Esophagus muscularis mucosa (tissue), 4 donors: ENCODE measurements at places on chromosomes 13 and 19. TPM values are rescaled to one million over a fixed set of nuclear protein-coding genes. Genes with fewer than 3 reads are reported as not detected.

GRCh38 chr13:94412870-94413597, 66.4 kb downstream of the DCT start:
- H3K27me3 ChIP-seq: no peaks in the 10 kb centered on the region
- H3K4me3 ChIP-seq: no peak overlapping the region
- H3K4me1 ChIP-seq: peaks cover 4% of the 10 kb centered on the region

- peaks cover 49% of the 10 kb centered on the region for H3K4me1 ChIP-seq
- H3K27ac ChIP-seq: peak overlapping the region; percentile 82
- H3K27me3 ChIP-seq: no peaks in the 10 kb centered on the region
Measured at GRCh38 chr13:26983543-26984320, 187.9 kb downstream of the USP12 start.

- DNase-seq: peak; percentile 93
- no peaks in the 10 kb centered on the region for H3K36me3 ChIP-seq
- peaks cover 15% of the 10 kb centered on the region for H3K27me3 ChIP-seq
- H3K4me3 ChIP-seq: peak overlapping the region; percentile 39
- H3K4me1 ChIP-seq: peaks cover 34% of the 10 kb centered on the region
- H3K27ac ChIP-seq: peak overlapping the region; percentile 40
Measured at GRCh38 chr19:50427997-50428425, 4.7 kb upstream of the MYBPC2 start.

The ZNF600 gene
- 4.8 TPM for total RNA-seq

GRCh38 chr13:44331912-44332851, 41.4 kb upstream of the SERP2 start:
- H3K4me1 ChIP-seq: peaks cover 17% of the 10 kb centered on the region
- peak; percentile 92 for DNase-seq
- no peaks in the 10 kb centered on the region for H3K36me3 ChIP-seq
- peak overlapping the region; percentile 59 for H3K27ac ChIP-seq
- H3K4me3 ChIP-seq: no peak overlapping the region

The HSD17B14 gene
- total RNA-seq: 7.8 TPM

- DNase-seq: no peak
- no peaks in the 10 kb centered on the region for H3K36me3 ChIP-seq
- no peaks in the 10 kb centered on the region for H3K27me3 ChIP-seq
- H3K4me1 ChIP-seq: no peaks in the 10 kb centered on the region
Measured at GRCh38 chr13:24127116-24127631, 33.3 kb upstream of the SPATA13 start.

- H3K27me3 ChIP-seq: no peaks in the 10 kb centered on the region
- peak; percentile 84 for DNase-seq
- H3K27ac ChIP-seq: no peak overlapping the region
- H3K4me1 ChIP-seq: no peaks in the 10 kb centered on the region
- H3K4me3 ChIP-seq: no peak overlapping the region
Measured at GRCh38 chr13:111344471-111345191, 24.2 kb downstream of the TEX29 start.

- DNase-seq: no peak
- H3K4me3 ChIP-seq: no peak overlapping the region
- H3K36me3 ChIP-seq: no peaks in the 10 kb centered on the region
- H3K27me3 ChIP-seq: no peaks in the 10 kb centered on the region
Measured at GRCh38 chr13:95155504-95155903, 145.7 kb downstream of the ABCC4 start.

DNA sequence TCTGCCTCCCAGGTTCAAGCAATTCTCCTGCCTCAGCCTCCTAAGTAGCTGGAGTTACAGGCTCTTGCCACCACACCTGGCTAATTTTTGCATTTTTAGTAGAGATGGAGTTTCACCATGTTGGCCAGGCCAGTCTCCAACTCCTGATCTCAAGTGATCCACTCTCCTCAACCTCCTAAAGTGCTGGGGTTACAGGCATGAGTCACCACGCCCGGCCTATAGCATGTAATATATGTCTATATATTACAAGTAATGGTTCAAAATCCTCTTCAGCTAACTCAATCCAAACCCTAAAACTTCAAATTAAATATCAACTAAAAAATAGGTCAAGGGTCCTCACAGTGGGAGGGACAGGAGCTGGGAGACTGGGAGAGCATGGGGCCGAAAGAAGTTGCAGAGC, 28.0 kb downstream of the FPR3 start:
- H3K27ac ChIP-seq: no peak overlapping the region
- no peaks in the 10 kb centered on the region for H3K27me3 ChIP-seq
- H3K36me3 ChIP-seq: no peaks in the 10 kb centered on the region
- DNase-seq: no peak
- H3K4me1 ChIP-seq: no peaks in the 10 kb centered on the region

- DNase-seq: peak; percentile 37
- no peak overlapping the region for H3K27ac ChIP-seq
- no peaks in the 10 kb centered on the region for H3K36me3 ChIP-seq
- no peaks in the 10 kb centered on the region for H3K27me3 ChIP-seq
- H3K4me3 ChIP-seq: no peak overlapping the region
- H3K4me1 ChIP-seq: peaks cover 3% of the 10 kb centered on the region
Measured at GRCh38 chr19:57655443-57655842, 13.3 kb upstream of the ZSCAN4 start.

DNA sequence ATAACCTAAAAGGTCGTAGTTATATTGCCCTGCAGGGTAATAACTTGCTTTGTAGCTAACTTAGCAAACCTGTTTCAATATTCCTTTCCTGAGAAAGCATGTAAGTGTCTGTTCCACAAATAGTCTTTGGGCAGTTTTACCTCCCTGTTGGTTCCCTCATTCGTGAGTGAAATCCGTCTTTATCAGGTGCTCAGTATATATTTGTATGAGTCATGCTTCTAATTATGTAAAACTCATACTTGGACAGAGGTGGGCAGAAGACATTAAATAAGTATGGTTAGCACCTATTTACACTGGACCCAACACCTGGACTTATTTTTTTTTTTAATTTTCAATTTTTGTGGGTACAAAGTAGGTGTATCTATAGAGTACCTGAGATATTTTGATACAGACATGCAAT, 44.9 kb upstream of the MEDAG start:
- H3K4me3 ChIP-seq: no peak overlapping the region
- H3K36me3 ChIP-seq: no peaks in the 10 kb centered on the region
- H3K4me1 ChIP-seq: peaks cover 23% of the 10 kb centered on the region
- DNase-seq: no peak
- no peaks in the 10 kb centered on the region for H3K27me3 ChIP-seq
- H3K27ac ChIP-seq: no peak overlapping the region

The RNF6 gene
- total RNA-seq: 17.0 TPM

The KLK2 gene
- not detected for total RNA-seq

GRCh38 chr19:32373585-32374295, 28.3 kb downstream of the ZNF507 start:
- peaks cover 18% of the 10 kb centered on the region for H3K4me1 ChIP-seq
- H3K27ac ChIP-seq: peak overlapping the region; percentile 52
- no peak overlapping the region for H3K4me3 ChIP-seq
- no peaks in the 10 kb centered on the region for H3K27me3 ChIP-seq

The PRSS57 gene
- not detected for total RNA-seq

DNA sequence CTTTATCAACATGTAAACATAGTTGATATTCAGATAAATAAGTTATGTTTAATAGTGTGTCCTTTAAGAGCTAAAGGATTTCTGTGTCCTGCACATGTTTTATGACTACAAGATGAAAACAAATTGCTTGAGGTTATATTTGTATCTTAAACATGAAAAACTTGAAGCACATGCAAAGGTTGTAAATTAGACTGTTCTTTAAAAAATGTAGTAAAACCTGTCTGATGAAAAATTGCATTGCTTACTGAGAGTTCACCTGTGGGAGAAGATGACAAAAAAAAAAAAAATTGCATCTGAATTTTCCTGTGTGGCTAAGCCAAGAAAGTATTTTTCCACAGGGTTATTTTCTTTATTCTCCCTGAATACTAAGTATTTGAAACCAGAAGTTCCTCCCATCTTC, 25.7 kb upstream of the LMO7 start:
- no peaks in the 10 kb centered on the region for H3K4me1 ChIP-seq
- no peak overlapping the region for H3K4me3 ChIP-seq
- H3K27me3 ChIP-seq: no peaks in the 10 kb centered on the region
- no peaks in the 10 kb centered on the region for H3K36me3 ChIP-seq
- no peak overlapping the region for H3K27ac ChIP-seq

The ZNF264 gene
- 66.7 TPM for total RNA-seq

DNA sequence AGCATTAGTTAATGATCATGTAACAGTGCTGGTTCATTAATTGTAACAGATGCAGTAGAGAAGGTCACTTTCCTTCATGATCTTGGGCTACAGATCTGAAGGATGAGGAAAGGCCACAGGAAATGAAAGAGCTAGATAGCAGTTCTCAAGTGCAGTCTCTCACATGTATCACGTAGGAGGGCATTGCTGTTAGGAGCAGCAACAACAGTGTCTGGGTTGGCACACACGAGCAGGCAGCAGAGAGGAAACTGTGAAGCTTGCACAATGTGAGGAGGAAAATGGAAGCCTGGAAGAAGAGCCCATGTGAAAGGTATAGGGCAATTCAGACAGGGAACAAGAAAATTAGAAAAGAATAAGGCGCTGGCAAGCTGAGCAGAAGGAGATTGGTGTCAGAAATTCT, 1741.5 kb downstream of the PCDH9 start:
- no peak for DNase-seq
- no peaks in the 10 kb centered on the region for H3K36me3 ChIP-seq
- no peak overlapping the region for H3K27ac ChIP-seq
- H3K4me1 ChIP-seq: no peaks in the 10 kb centered on the region
- H3K4me3 ChIP-seq: no peak overlapping the region

- no peak for DNase-seq
- H3K27ac ChIP-seq: no peak overlapping the region
- H3K4me1 ChIP-seq: no peaks in the 10 kb centered on the region
- H3K27me3 ChIP-seq: no peaks in the 10 kb centered on the region
- H3K4me3 ChIP-seq: no peak overlapping the region
- H3K36me3 ChIP-seq: no peaks in the 10 kb centered on the region
Measured at GRCh38 chr13:62626771-62627170, 1211.1 kb upstream of the PCDH20 start.

- no peak overlapping the region for H3K27ac ChIP-seq
- H3K36me3 ChIP-seq: no peaks in the 10 kb centered on the region
- no peak for DNase-seq
- no peak overlapping the region for H3K4me3 ChIP-seq
- peaks cover 7% of the 10 kb centered on the region for H3K4me1 ChIP-seq
- H3K27me3 ChIP-seq: no peaks in the 10 kb centered on the region
Measured at GRCh38 chr13:32002873-32003272, 28.7 kb upstream of the FRY start.

The DKKL1 gene
- 0.83 TPM for total RNA-seq

- H3K4me3 ChIP-seq: no peak overlapping the region
- H3K4me1 ChIP-seq: peaks cover 16% of the 10 kb centered on the region
- H3K27me3 ChIP-seq: no peaks in the 10 kb centered on the region
- no peaks in the 10 kb centered on the region for H3K36me3 ChIP-seq
Measured at GRCh38 chr13:32009362-32009761, 22.2 kb upstream of the FRY start.

The IRGC gene
- total RNA-seq: not detected

DNA sequence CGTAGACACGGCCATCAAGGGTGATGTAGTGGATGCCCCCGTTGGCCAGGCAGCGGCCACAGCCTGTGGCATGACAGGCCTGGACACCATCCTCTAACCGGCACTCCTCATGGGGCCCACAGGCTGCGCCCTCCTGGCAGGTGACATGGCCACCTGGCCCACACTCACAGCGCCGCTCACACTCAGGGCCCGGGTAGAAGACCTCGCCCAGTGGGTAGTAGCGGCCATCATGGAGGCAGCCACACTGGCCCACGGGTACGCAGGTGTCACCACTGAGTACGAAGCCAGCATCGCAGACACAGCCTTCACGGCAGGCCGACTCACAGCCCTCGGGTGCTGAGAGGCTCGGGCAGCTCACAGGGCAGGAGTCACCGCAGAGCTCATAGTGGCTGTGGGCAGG, 27.2 kb upstream of the FBL start:
- H3K27ac ChIP-seq: no peak overlapping the region
- H3K27me3 ChIP-seq: no peaks in the 10 kb centered on the region
- no peaks in the 10 kb centered on the region for H3K4me1 ChIP-seq
- no peak for DNase-seq
- no peak overlapping the region for H3K4me3 ChIP-seq

DNA sequence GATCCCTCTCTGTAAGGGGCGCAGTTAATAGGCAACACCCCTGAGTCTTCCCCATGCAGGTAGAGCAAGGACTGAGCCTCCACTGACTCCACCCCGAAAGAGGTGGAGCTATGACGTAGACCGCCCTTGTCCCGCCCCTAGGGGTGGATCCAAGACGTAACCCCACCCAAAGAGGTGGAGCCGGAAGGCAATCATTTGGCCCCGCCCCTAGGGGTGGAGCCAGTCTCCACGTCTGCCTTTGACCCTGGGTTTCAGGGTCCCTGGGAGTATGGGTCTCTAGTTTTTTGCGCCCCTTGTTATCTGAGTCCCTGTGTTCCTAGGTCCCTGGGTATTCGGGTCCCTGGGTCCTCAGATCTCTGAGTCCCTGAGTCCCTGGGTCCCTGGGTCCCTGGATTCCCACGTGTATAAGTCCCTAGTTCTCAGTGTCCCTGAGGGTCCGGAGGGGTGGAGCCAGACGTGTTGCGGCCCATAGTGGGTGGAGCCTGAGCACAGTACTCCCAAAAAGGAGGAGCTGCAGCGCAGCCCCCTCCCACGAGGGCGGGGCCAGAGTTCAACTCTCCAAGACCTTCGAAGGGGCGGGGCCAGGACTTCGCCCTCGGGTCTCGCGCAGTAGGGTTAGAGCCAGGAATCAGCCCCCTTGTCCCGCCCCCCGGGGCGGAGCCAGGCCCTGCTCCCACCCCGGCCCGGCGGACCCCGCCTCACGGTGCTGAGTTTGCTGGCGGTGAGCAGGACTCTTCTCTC, 5.3 kb downstream of the DENND1C start:
- H3K4me3 ChIP-seq: peak overlapping the region; percentile 49
- H3K27me3 ChIP-seq: peaks cover 31% of the 10 kb centered on the region
- no peak for DNase-seq
- no peaks in the 10 kb centered on the region for H3K36me3 ChIP-seq

The RFPL4AL1 gene
- total RNA-seq: not detected

GRCh38 chr13:99311137-99311536, 3.9 kb upstream of the GPR183 start:
- no peak overlapping the region for H3K4me3 ChIP-seq
- DNase-seq: no peak
- H3K27ac ChIP-seq: peak overlapping the region; percentile 59
- no peaks in the 10 kb centered on the region for H3K27me3 ChIP-seq
- peaks cover 57% of the 10 kb centered on the region for H3K4me1 ChIP-seq

- no peaks in the 10 kb centered on the region for H3K36me3 ChIP-seq
- H3K4me1 ChIP-seq: peaks cover 8% of the 10 kb centered on the region
- DNase-seq: no peak
- no peak overlapping the region for H3K4me3 ChIP-seq
- H3K27me3 ChIP-seq: no peaks in the 10 kb centered on the region
Measured at GRCh38 chr13:38950987-38951386, 39.6 kb downstream of the STOML3 start.
